ENCODE measurements at places on chromosomes 1 and 21.

- DNase-seq, result no peak
Observed at GRCh38 chr1:65759516-65759915, 33.2 kb upstream of the PDE4B start.

- DNase-seq, result no peak
Observed at GRCh38 chr1:112075566-112075965, 86.1 kb upstream of the KCND3 start.

DNA sequence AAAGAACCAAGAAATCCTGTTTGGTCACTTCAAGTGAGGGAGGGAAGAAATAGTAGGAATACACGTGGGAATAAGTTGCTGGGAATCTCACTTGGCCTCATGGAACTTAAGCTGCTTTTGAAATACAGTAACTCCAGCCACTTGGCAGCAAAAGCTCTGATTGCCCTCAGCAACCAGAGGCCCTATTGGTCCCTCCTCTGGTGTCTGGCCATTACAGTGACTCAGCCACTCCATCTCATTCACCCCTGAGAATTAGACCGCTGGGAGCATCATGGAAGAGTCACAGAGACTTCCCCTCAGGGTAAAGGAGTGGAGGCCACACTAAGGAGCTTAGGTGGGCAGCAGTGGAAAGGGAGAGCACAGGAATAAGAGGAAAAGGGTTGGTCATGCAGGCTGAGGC is 99.6 kb downstream of the ELAVL4 start:
- DNase-seq, result no peak

DNA sequence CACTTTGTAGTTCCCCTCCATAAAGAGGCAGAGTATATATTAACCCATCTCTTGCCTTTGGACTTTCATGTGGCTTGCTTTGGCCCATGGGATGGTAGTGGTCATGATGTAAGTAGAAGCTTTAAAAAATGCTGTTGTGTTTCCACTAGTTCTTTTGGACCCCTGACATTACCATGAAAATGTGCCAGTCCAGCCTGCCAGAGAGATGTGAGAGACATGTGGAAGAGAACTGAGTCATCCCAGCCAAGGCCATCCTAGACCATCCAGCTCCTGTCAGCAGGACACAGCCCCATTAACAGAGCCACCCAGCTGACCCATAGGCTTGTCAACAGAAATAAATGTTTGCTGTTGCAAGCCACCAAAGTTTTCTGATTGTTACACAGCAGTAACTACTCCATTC is 3.9 kb upstream of the CD101 start:
- no peak for DNase-seq

- DNase-seq, result no peak
Observed at GRCh38 chr1:178055093-178055492, 38.8 kb upstream of the RASAL2 start.

- no peak for DNase-seq
Observed at GRCh38 chr1:244276646-244277045, 175.1 kb downstream of the ADSS2 start.

- DNase-seq, result no peak
Observed at GRCh38 chr1:44035726-44036408, 4.6 kb upstream of the SLC6A9 start.

- DNase-seq, result no peak
Observed at GRCh38 chr1:51719146-51719545, 102.3 kb downstream of the OSBPL9 start.

DNA sequence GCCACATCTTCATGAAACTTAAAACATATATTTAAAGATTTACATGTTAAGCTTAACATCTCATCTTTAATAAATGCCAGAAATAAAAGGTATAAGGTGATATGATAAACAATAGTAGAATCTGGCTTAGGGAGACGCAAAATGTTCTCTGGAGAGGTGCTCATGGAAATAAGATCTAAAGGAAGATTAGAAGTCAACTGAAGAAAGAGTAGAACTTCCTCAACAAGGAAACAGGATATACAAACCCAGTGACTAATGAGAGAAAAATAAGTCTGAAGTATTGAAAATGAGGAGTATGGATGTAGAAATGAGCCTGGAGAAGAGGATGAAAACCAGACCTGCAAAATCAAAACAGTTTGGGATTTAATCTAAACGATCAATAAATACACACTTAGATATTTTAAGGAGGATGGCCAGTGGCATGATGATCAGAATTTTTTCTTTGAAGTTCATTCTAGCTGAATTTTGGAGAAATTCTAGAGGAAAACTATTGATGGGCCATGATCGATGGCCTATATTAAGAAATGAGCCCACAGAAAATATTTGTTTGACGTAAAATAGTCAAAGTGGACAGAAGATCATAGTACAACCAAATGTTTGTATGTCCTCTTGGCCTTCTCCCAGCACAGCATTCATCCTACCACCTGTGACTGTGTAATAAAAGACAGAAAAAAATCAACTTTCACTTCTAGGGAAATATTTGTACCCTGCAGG is 387.9 kb upstream of the PTBP2 start:
- DNase-seq, result no peak

- no peak for DNase-seq
Observed at GRCh38 chr1:248136811-248137210, 8.1 kb upstream of the OR2M5 start.

- DNase-seq, result no peak
Observed at GRCh38 chr1:7218210-7218832, 433.1 kb downstream of the CAMTA1 start.

- DNase-seq, result no peak
Observed at GRCh38 chr1:62294261-62294660, 25.0 kb downstream of the KANK4 start.

GRCh38 chr1:20466273-20466672 is 19.7 kb downstream of the CAMK2N1 start:
- DNase-seq, result no peak

DNA sequence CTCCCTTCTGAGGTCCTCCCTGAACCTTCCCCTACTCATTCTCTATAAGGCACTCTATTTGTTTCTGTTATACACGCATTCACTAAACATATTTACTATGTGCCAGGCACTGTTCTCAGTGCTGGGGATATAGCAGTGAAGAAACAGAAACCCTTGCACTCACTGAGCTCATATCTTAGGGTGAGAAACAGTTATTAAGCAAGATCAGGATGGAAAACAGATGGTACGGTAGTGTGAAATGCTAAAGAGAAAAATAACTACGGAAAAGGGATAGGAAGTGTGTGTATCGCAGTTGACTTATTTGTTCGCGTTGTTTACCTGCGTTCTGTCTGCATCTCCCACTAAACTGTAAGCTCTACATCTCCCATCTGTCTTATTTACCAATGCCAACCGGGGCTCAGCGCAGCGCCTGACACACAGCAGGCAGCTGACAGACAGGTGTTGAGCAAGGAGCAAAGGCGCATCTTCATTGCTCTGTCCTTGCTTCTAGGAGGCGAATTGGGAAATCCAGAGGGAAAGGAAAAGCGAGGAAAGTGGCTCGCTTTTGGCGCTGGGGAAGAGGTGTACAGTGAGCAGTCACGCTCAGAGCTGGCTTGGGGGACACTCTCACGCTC is 572 bp downstream of the CYB5RL start:
- no peak for DNase-seq

DNA sequence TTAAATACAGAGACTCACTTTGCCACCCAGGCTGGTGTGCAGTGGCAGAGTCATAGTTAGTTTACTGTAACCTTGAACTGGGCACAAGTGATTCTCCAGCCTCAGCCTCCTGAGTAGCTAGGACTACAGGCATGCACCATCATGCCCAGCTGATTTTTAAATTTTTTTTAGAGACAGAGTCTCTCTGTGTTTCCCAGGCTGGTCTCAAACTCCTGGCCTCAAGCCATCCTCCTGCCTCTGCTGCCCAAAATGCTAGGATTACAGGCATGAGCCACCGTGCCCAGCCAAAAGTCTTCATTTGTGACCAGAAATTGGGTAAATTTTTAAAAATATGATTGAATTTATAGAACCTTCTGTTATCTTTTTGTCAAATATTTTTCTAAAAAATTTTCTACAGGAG is 17.9 kb upstream of the TARS2 start:
- DNase-seq, result no peak

- no peak for DNase-seq
Observed at GRCh38 chr1:37691497-37692077, 729 bp upstream of the CDCA8 start.

Data from vagina (tissue), 2 donors.